ENCODE measurements at places on chromosomes 5 and 9.
A peak's percentile ranks its signal among the peaks of the same experiment; 100 is the strongest.

DNA sequence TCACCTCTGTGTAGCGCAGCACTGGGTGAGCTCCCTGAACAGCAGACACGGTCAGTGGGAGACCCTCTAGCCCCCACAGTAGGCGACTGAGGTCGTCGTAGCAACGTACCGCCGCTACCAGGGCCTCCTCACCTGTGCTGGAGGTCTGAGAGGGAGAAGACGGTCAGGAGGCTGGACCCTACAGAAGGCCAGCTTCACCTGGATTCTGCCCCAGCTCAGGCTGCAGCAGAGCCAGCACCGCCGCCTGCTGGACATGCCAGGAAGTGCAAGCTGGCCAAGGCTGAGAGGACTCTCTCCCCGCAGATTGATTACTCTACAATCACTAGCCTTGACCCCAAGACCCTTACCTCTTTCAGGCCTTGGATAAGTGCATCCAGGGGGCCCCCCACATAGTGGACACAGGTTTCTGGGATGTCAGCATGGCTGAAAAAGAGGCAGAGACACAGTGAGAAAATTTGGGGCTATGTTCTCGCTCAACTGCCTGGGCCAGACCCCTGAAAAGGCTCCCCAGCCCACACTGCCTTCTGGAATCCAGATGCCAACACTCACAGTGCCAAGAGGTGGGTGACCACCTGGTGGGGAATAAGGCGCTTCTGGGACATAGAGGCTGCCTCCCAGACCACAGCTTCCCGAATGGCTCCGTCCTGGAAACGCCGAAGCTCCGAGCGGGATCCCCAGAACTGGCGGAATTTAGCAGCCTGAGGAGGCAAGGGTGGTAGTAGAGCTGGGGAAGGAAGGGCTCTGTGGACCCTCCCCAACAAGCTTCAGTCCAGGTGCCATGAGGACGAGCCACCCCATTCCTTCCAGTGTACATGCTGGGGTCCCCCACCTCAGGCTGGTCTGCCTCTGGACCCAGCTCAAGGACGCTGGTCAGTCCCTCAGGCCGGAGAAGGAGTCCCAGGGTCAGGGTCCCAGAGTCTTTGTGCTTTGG, 6.9 kb downstream of the NOL6 start:
- peak; percentile 62 for DNase-seq

DNA sequence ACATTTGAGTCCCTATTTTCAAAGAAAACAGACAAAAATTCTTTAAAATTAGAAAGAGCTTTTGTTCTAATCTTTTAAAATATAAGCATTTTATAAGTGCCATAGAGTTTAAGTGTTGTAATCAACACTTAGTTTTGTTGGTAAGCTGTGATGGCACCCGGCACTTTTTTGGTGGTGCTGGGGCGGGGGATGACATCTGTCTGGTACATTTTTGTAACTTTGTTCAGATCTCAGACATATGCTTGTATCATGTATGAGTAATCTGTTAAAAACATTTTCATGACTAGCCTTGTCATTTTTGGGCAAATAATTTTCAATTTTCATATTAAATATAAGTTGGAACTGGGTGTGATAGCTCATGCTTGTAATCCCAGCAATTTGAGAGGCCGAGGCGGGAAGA, 51.7 kb downstream of the UBAP1 start:
- DNase-seq: no peak

- no peak for DNase-seq
Observed at GRCh38 chr9:125890826-125891225, 143.7 kb downstream of the PBX3 start.

- no peak for DNase-seq
Observed at GRCh38 chr5:116778651-116779280, 204.1 kb upstream of the SEMA6A start.

DNA sequence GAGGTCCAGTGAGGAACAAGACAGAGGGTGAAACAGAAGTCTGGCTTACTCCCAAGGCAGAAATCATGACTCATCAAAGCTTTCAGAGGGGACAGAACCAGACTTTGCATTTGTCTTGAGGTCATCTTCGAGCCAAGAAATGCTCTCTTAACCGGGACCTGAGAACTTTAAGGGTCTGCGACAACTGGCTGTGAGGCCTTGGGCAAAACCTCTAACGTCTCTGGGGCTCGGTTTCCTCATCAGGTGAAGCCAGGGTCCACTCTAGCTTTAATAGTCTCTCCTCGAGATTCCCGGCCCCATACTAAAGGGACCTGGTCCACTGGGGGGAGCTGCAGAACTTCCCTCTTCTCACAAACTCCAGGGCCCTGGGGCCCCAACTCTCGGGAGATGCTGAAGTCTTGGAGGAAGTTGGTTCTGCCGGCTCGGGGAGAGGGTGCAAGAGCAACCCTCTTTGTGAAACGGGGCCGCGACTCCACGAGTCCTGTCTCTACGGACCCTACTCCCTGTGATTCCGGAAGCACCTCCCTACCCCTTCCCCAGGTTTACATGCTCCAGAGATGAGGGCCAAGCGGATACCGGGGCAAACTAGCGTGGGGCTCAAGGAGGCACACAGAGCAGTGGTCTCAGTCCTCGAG, 2.6 kb downstream of the GLIS3 start:
- no peak for DNase-seq

- DNase-seq: no peak
Observed at GRCh38 chr5:134585966-134586365, 46.7 kb downstream of the SAR1B start.

DNA sequence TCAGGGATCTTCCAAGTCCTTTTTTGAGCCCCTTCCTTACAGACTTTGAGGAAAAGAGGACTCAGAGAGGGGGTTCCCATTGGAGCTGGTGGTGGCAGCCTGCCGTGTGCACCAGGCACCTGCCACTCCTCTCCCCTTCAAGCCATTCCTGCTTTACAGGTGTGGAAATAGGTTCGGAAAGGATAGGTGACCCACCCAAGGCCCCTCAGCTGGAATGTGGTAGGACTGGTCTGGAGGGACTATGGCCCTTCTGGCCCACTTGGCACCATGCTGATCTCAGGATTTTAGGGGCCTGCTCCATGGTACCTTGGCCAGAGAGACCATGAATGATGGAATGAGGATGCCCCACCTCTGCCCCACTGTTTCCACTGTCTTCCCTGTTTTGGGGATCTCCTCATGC, 1.4 kb downstream of the GALNT12 start:
- DNase-seq: no peak

DNA sequence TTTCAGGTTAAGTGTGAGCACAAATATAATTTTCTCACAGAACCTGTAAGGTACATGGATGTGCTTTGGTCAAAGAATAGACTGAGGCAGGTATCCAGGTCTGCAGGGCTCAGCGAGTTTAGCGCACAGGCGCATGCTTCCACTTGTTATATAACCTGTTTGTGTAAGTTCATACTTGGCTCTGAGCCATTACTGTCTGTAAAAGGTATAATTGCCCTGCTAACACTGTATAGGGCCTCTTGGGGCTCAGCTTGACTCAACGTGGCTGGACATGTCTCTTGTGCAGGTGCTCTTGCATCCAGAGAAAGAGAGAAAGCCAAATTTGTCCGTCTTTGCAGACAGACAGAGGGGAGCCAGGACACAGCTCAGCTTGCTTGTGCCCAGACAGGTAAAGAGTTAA, 759.6 kb downstream of the MTRR start:
- DNase-seq: no peak

DNA sequence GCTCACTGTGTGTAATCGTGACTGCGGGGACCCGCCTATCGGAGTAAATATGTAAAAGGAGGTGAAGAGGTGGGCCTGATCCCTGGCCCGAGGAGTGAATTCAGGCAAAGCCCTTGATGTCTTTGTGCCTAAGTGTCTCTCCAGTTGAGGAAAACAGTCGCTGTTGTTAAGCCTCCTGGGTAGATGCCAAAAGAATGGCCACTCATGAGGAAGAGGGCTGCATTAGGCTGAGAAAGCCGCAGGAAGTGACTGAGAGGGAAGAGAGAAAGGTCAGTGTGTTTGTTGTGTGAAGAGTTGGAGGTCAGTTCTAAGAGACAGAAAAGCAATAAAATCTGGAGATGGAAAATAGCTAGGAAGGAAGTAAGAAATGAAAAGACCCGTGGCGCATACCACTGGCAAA, 35.8 kb upstream of the PIP5K1B start:
- no peak for DNase-seq

GRCh38 chr5:56039985-56040384, 45.2 kb upstream of the IL6ST start:
- no peak for DNase-seq

DNA sequence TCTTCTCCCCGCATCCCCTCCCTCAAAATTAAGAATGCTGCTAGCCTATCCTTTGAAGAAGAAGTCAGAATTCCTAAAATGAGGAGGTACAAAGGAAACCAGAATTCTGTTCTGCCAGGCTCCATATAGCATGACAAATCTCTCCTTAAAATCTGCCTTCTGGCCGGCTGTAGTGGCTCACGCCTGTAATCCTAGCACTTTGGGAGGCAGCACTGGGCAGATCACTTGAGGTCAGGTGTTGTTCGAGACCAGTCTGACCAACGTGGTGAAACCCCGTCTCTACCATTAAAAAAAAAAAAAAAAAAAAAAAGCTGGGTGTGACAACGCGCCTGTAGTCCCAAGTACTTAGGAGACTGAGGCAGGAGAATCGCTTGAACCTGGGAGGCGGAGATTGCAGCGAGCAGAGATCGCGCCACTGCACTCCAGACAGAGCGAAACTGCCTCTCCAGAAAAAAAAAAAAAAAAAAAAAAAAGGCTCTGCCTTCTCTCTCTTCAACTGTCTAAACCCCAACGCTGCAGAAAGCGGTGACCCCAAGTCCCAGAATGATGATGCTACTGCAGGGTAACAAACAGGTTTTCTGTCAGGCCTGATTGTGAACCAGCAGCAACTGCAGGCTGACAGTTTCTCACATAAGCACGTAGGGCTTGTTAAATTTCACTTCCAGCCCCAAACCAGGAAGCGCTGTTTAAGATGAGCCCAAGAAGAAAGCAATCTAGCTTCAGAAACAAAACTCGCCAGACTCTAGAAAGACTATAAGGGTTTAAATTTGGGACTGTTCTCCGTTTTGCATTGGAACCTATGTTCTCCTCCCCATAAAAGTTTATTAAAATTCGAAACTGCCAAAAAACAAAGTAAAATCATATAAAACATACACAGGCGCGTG, 963 bp upstream of the CAST start:
- DNase-seq: no peak

DNA sequence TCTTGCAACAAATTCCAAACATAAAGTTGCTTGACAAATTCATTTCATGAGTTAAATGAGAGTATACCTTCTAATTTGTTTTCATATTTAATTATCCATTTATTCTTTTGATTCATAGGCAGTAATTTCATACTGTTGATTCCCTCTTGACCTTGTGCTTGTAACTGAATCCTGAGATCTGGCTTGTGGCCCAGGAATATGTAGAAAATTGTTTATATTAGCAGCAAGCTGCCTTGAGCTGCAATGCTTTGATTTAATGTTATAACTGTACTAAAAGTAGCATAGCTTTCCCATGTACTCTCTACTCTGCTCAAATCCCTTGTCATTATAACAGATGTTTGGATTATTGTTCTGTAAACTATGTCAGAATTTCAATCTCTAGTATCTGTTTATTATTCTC, 780.7 kb downstream of the NR2F1-AS1 start:
- DNase-seq: no peak

GRCh38 chr5:165837286-165837685, 2331.9 kb downstream of the MAT2B start:
- DNase-seq: no peak

GRCh38 chr9:4299005-4299795, 668 bp downstream of the GLIS3 start:
- no peak for DNase-seq

GRCh38 chr5:141439411-141440141, 9.3 kb downstream of the PCDHGA12 start:
- no peak for DNase-seq

DNA sequence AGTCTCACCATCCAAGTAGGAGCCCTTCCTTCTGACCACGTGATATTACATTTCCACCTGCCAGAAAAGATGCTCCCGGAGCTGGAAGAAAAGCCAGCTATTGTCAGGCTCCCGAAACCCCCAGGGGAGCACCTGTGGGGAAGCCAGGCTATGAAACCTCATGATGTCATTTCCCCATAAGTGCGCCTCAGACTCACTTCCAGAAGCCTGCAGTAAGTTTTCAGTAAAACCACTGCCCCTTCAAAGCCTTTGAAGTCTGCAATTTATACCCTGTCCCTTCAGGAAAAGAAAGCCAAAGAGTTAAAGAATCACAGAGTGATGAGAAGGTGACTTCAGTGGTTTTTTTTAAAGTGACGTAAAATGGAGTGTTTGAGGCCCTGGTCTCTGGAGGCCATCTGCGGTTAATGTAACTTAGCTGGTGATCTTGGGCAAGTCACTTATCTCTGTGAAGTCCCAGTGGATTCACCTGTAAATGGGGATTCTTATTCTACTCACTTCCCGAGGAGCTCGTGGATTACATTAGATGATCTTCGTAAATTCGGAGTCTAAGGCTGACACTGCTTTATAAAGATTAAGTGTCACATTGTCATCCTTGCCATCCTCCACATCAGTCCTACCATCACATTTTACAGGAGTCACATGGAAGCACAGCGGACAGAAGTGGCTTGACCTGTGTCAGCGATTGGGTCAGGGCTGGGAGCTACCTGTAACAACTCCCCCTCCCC, 2.6 kb upstream of the SEMA6A start:
- DNase-seq: no peak

DNA sequence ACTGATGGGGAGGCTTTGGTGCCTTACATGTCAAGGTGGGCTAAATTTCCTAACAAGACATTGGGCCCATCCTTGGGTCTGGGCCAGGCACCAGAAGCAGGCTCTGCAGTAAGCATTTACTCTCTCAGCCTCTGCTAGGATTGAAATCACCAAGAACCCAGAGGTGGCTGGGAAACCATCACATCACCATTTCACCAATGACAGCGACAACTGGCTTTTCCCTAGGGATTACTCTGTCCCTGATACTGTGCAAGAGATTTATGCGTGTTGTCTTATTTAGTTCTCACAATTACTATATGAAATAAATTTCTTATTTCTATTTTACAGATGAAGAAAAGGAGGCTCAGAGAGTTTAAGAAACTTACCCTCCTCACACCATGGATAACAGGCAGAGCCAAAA, 342.2 kb downstream of the ARHGEF28 start:
- no peak for DNase-seq

DNA sequence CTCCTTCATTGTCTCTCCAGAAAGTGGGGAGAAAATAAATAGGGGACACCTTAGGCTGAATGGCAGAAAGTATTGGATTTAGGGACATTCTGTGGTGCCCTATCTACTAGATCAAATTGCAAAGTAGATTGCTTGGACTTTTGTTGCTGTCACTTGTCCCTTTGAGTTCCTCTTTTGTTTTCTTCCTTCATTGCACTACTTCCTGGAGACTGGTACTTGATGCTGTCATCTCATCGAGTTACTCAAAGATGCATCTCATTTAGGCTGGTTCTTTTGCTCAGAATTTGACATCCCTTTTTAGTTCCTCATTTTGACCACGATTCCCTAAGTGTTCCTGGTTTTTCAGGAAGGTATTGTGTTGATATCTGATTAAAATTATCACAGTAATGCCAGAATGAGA, 137.6 kb downstream of the ADGRV1 start:
- no peak for DNase-seq

DNA sequence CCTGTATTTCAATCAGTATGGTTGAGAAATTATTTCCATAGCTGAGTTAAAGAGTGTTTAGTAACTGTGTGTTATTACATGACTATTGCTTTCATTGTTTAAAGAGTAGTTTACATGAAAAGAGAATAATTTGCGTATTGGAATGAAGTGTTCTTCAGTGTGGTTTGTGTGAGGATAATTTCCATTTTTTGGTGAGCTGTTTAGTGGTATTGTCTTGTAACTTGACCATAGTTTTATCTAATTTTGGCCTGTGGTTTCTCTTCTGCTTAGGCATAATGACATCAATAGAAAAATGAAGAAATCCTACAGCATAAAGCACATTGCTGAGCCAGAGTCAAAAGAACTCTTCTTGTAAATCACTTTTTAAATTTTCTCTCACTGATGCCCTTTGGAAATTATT, 151.2 kb downstream of the SNCAIP start:
- no peak for DNase-seq

- DNase-seq: no peak
Observed at GRCh38 chr9:120353506-120353905, 226.5 kb downstream of the CDK5RAP2 start.
